ENCODE measurements at places on chromosomes 4 and X.

- DNase-seq = no peak
These were observed 87.0 kb upstream of the RPL34 start for GRCh38 chr4:108533245-108533844.

- no peak for DNase-seq
These were observed 338.5 kb downstream of the PCDH7 start for GRCh38 chr4:31058656-31059055.

DNA sequence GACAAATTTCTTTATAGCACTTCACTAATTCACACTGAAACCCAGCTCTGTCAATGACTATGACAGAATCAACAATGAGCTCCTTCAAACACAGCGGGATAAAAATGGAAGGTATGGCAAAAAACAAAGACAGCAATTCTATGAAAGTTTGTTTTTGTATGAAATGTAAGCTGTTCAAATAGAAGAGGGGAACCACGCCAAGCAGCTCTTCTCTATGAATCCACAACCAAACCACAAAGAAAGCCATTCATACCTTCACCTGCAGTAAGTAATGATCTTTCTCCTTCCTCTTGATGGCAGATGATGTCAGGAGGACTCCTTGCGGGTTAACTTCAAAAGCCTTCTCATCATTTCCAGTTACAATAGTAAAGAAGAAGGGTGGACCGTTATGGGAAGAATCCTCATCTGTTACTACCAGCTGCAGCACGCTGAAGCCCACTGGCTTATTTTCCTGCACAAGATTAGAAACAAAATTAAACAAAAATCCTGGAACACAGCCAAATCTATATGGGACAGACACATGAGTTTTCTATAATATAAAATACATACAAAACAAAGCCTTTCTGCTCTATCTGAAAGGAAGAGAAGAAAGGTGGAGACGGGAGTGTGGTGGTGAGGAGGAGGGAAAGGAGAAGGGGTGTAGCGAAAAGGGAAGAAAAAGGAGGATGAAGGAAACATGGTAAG, 48.9 kb upstream of the MTNR1A start:
- DNase-seq = no peak

DNA sequence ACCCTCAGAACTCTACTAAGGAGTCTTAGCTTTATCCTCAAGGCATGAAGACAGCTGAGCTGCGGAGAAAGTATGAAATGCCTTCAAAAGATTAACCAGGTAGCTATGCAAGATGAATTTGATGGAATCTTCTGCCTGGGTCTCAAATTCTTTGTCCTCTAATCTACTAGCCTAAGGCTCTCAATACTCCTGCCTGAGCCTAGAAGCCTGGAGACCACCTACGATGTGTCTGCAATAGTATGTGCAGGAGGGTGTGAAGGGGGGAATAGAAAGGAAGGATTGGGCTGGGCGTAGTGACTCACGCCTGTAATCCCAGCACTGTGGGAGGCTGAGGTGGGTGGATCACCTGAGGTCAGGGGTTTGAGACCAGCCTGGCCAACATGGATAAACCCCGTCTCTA, 178.2 kb upstream of the GPC4 start:
- no peak for DNase-seq

- no peak for DNase-seq
These were observed 8.7 kb downstream of the RHOH start for GRCh38 chr4:40205259-40206198.

- DNase-seq = no peak
These were observed 204.7 kb upstream of the CASK start for GRCh38 chrX:42128020-42128419.

- no peak for DNase-seq
These were observed 167.5 kb downstream of the CDS1 start for GRCh38 chr4:84750260-84750959.

DNA sequence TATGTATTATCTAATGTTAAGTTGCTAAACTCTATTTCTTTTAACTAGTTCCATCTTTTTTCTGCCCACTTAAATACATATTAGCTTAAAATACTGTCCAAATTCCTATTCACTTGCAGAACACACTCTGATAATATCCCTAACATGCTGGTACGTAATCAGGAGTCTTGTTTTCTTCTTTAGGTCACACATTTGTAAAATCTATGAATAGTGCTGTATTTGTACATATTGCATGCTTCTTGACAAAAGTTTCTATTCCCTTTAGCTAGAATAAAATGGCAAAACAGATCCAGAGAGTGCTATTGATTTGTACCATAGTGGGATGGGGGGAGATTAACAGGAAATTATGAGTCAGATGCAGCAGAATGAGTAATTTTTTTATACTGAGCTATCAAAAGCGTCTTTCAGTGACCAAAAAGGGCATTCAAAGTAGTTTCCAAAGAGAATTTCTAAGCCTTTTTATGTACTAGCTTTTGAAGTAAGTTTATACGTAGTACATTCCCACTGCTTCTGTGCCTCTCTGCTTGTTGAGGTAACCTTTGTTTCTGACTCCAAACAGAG, 126.5 kb downstream of the PTPN13 start:
- DNase-seq = no peak

DNA sequence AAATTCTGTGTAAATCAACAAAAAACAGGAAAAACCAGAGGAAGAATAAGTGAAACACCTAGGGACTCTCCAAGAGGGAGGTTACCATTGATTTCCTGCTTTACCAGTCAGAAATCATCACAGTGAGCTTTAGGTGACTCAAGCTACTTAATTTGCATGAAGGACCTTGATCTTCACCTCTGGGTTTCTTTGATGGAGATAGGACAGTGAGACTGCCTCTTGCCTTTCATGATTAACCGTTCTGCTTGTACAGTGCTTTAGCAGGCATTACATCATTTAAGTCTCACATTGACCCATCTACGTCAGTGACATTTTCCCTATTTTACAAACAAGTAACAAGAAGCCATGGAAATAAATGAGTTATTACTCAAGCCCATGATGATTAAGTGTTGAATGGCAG, 3.4 kb upstream of the GK start:
- DNase-seq = no peak

DNA sequence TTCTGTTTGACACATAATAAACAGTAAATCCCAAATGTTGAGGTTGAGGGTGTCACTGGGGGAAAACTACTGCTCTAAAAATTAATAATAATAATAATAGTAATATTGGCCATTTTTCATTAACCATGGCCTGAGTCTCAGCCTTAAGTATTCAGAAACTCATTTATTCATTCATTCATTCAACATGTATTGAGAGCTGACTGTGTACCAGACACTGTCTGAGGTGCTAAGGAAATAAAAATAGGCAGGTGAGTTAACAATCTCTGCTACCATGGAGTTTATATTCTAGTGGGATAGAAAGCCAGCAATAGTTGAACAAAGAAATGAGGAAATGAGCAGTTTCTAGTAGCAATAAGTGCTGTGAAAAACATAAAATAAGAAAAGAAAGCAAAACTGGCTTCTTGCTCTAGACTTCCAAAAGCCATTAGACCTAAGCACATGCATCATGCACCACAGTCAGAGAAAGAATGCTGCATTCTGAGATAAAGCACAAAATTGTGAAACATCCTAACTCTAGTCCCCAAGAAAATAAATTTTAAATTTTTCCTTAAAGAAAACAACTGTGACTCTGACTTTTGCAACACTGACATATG, 278.7 kb downstream of the RCHY1 start:
- no peak for DNase-seq

DNA sequence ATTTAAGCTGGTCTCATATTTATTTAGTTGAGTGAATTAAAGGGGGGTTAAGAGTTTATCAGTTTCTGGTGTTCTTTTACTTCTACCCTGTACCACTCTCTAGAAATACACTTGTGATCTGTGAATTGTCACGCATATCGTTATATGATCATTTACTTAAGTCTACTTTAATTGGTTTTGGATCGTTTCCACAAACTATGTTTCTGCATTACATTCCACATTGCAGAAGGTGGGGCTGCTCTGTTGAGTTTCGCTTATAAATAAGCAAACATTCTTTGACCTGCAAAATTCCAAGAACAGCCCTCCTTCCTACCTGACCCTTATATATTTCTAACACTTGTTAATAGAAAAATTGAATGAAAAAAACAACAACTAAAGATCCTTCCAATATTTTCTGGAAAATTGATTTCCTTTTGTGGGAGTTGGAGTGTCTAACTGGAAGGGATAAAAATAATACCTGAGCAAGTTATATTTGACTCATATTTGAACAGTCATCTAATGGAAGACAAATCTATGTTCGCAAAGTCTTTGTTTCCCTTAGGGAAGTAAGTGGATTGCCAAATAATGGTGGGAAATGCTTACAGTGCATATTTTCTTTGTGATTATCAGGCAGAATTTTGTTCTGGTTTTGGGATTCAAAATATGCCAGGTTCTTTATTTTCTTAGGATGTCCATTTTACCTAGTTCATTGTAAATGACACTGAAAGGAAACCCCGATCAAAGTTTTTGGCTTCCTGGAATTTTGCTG, 152.7 kb downstream of the RELL1 start:
- no peak for DNase-seq

GRCh38 chrX:139924069-139924695, 8.7 kb downstream of the ATP11C start:
- no peak for DNase-seq

DNA sequence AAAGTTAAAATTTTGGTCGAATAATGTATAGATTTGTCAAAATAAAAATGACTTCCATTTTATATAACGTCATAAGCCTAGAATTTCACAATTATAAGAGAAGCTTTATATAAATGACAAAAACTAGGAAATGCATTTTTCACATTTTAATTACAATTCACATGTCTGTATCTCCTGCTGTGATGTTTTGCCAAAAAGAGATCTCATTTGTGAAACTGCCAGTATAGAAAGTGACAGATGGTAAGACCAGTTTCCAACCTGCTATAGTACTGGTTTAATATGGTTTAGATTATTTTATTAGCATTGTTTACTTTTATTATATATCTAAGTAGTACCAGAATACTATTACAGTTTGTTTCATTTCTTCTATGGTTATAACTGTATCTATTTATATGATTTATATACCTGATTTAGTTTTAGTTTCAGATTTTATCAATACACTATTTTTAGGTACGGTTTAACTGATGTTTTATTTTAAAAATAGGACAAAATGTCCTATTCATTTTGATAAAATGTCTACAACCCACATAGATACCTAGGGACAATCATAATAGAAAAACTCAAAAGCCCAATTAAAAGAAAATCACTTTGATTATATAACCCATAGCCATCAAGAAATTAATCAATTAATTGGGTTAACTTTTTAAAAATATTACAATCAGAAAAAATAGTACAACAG, 5.4 kb upstream of the CCSER1 start:
- no peak for DNase-seq

- DNase-seq = no peak
These were observed 96.4 kb downstream of the FAM13A start for GRCh38 chr4:88960576-88960975.

DNA sequence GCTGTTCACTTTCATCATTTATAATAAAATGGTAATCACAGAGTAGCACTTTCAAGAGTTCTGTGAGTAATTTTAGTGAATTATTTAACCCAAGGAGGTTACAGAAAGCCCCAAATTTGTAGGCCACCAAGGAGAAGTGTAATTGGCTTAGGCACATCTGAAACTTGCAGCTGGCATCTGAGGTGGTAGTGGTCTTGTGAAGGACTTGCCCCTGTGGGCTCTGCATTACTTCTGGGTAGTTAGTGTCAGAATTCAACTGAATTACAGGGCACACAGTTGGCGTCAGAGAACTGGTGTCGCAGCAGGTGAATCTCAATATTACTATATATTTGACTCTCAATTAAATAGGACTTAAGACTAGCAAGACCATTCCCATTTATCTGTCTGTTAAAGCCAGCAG, 36.9 kb downstream of the GPR174 start:
- no peak for DNase-seq

DNA sequence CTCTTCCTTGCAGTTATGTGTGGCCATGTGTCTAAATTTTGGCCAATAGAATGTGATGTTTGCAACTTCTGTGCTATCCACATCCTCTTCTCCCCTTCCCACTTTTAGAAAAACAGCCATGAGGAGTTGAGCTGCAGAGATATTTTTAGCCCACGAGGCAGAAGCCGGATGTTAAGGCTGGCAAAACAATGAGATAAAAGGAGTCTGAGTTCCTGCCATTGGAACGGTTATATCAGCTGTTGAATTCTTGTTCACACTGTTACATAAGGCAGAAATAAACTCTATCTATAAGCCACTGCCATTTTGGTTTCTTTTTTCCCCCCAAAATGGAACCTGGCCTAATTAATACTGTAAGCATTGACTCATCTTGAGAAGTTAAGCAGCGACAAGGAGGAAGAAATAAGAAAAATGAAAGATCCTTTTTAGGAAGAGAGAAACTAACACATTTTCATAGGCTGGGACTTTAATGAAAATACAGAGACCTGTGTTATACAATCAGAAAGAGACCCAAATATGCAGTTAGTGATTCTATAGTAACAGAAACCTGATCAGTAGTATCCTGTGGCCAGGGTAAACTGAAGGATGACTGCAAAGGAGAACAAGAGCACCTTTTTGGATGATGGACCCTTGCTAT, 200.5 kb downstream of the INPP4B start:
- DNase-seq = no peak

GRCh38 chrX:15866147-15866546, 11.5 kb upstream of the AP1S2 start:
- DNase-seq = no peak

DNA sequence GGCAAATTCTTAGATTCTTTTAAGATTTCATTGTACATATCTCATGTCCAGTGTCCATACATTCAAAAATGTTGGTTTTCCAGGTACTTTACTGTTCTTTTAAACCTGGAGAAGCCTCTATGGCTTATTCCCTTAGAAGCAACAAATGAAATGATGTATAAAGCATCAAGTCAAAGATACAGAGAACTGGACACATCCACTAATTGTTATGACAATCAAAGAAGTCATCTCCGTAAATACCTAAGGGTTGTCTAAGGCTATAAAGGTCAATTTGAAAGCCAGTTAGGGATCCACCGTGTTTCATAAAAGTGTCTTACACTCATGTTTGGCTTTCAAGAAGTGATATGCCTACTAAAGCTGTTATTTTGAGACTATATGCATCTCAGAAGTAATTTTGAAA, 32.4 kb downstream of the UBE2D3 start:
- DNase-seq = no peak

GRCh38 chr4:44662623-44663005, 11.2 kb upstream of the YIPF7 start:
- DNase-seq = no peak

DNA sequence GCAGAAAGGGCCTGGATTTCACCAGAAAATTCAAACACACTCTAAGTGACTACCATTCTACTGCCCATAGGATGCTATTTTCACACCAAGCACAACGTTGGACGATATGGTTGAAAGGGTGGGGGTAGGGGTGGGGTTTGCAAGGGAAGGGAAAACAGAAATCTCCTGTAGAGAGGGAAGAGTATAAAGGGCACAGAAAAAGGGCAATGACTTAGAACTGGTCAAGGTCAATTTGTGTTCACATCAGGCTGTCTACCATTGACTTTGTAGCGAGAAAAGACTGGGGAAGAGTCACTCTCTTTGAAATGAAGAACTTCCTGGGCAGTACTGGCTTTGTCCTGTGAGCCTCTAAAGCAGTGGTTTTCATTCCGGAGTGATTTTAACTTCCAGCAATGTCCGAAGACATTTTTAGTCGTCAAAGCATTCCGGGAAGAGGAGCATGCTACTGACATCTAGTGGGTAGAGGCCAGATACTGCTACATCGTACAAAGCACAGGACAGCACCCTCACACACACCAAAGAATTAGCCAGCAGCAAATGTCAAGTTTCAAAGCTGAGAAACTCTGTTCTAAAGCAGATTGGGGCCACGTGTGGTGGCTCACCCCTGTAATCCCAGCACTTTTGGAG, 48.4 kb upstream of the SLC7A3 start:
- DNase-seq = no peak

GRCh38 chrX:106932492-106932923, 12.3 kb downstream of the CLDN2 start:
- DNase-seq = no peak

GRCh38 chr4:55949482-55949802, 697 bp downstream of the CEP135 start:
- no peak for DNase-seq
